ENCODE measurements at places on chromosomes 11 and 22.

DNA sequence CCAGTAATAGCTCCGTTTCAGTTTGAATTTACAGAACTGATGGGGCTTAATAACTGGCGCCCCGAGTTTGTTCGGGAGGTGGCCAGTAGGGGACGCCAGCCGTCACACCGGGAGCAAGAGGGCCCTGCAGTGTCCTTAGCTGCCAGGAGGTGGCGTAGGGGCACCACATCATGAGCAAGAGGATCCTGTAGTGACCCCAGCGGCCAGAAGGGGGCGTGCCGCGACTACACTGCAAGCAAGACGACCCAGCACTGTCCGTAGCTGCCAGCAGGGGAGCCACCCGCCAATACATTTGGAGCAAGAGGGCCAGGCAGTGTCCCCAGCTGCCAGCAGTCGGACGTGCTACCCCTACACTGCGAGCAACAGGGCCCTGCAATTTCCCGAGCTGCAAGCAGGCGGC, 663.7 kb upstream of the B3GAT1 start:
- DNase-seq = peak; percentile 9

DNA sequence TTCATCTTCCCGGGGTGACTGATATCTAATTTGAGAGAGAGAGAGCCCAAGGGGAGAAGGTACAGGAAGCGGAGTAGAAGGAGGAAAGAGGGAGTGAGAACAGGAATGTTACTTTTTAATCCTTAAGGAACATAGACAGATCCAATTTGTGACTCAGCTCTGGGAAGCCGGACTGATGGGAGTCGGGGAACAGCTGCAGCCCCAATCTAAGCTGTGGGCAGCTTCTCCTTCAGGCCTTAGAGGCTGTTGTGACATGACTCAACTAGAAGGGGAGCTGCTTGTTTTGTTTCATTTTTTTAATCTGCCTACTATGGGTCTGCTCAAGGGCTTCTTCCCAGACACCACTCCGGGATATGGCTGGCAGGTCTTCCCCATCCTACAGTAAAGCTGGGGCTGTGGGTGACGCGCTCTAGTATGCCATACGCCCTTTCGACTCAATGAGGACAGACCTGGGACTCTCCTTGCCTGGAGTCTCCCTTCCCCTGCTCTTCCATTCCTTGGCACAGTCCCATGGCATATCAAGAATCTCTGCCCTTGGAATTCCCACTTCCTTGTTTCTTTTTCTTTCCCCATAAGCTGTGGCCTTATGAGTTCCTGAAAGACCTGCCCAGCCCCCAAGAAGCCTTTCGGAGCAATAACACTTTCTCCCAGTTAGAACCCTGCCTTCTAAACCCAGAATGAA, 103.3 kb upstream of the AKIP1 start:
- DNase-seq = peak; percentile 99

- DNase-seq = no peak
These were observed 24.5 kb downstream of the RPUSD4 start for GRCh38 chr11:126186708-126187529.

GRCh38 chr11:707817-708420, 1.9 kb downstream of the EPS8L2 start:
- no peak for DNase-seq

Measured in LHCN-M2 (cell line).